ENCODE measurements at places on chromosomes 6 and 20. TPM values are rescaled to one million over a fixed set of nuclear protein-coding genes. Genes with fewer than 3 reads are reported as not detected.

DNA sequence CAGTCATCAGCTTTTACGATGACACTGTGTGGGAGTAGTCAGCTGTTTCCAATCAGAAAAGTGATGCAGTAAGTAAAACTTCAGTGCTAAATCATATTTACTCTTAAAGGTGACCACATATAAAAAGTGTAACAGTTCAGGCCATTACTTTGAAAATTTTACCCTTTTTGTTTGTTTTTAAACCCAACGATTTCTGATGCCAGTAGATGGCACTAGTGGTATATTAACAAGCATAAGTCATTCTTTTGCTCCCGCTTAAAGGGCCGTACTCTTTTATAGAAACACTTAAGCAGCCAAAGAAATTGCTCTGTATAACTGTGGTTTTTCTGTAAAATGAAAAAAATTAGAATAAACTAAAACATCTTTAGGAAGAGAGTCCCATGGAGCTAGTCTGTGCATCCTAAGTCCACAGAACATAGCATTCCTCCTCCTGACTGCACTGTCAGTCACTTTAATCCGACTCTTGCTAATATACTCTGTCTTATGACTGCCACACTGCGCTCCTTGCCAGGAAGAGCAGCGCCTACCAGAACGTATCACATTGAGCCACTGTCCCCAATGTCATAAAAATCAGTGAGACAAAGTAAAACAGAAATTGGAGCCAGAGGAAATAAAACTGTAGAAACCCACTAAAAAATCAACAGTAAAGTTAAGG is 25.0 kb downstream of the HEBP2 start:
- peak; percentile 74 for DNase-seq

PCSK2 gene
- total RNA-seq = not detected

EPM2A gene
- total RNA-seq = 10.6 TPM

ISM1 gene
- 4.0 TPM for total RNA-seq

DNA sequence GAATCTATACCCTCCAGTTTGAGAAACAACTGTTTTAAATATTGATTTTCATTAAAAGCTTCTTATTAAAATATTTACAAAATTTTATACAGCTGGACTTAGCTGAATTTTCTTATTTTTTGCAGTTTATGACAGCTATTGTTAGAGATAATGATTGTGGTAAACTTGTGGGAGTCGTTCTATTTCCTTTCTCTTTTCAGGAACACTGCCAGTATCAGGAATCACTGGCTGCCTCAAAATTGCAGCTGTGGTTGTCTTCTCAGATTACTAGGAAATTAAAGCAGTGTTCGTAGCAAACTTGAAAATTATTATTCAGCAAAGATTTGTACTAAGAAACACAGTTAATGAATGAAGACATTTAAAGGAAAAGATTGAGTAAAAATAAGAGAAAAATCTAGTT is 311.0 kb downstream of the CENPW start:
- DNase-seq = peak; percentile 67

RPS6KA2 gene
- total RNA-seq = 113 TPM
